ENCODE measurements at places on chromosomes 3 and 15. TPM values are rescaled to one million over a fixed set of nuclear protein-coding genes. Genes with fewer than 3 reads are reported as not detected.

Gene SCG5
- total RNA-seq = not detected

Gene TRPM1
- total RNA-seq = not detected

Gene PLXNA1
- 10.9 TPM for total RNA-seq

Gene TM4SF1
- total RNA-seq = not detected

Gene USP50
- not detected for total RNA-seq

Gene PGBD4
- total RNA-seq = 3.7 TPM

Gene PEX11A
- 1.2 TPM for total RNA-seq

Gene EIF2A
- 122 TPM for total RNA-seq

Gene SLC6A1
- 0.16 TPM for total RNA-seq

Gene LRRC34
- 0.28 TPM for total RNA-seq

DNA sequence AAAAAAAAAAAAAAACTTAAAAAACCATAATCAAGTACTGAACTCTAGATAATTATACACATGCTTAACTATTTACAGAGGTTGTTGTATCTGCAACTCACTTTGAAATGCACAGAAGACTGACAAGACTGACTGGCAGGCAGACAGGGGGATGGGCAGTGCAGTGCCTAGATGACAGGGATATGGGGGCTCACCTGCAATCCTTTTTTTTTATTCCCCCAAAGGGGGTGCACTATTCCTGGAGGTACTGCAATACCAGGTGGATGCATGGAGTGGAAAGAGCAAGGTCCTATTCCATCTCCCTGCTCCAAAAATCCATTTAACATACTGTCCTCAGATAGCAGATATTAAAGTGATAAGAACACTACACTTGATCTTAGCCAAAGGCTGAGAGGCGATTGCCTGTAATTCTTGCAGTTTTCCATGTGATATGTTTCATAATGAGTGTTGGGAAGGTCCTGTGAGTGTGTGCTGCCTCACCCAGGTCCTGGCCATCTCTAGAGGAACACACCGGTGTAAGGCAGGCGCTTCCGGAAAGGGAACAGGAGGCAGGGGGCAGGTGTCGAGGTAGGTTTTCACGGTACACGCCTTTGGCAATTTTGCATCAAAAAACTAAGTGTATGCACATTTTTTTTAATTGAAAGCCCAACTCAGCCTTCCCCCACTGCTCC lies 22.7 kb downstream of the SEC61A1 start:
- DNase-seq = no peak

DNA sequence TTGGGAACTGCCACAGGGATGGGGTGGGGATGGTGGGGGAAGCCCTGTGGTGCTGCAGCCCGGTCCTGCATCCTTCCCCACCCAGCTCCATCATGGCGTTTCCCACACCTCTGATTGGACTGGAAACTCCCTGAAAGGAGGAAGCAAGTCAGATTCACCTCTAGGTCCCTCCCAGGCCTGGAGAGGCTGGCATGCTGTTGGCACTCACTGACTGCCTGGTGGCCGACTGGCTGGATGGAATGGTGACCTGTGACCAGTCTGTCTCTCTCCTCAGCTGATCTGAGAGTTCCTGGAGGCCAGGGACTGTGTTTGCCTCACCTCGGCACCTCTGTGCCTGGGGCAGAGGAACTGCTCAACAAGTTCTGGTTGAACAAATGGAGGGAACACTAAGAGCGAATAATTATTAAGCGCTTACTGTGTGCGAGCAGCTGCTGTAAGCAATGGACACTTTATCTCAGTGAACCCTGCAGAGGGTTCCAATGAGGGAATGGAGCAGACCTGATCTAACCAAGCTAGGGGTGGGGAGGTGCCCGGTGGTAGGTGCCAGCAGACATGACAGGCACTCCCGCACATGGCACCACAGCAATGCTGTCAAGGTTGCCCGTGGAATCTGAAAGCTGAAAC lies 3.5 kb upstream of the HHATL start:
- no peak for DNase-seq

GRCh38 chr3:167837466-167837865 lies 101.9 kb downstream of the SERPINI1 start:
- DNase-seq = no peak

GRCh38 chr3:4425707-4426106 lies 41.4 kb downstream of the SUMF1 start:
- DNase-seq = no peak

DNA sequence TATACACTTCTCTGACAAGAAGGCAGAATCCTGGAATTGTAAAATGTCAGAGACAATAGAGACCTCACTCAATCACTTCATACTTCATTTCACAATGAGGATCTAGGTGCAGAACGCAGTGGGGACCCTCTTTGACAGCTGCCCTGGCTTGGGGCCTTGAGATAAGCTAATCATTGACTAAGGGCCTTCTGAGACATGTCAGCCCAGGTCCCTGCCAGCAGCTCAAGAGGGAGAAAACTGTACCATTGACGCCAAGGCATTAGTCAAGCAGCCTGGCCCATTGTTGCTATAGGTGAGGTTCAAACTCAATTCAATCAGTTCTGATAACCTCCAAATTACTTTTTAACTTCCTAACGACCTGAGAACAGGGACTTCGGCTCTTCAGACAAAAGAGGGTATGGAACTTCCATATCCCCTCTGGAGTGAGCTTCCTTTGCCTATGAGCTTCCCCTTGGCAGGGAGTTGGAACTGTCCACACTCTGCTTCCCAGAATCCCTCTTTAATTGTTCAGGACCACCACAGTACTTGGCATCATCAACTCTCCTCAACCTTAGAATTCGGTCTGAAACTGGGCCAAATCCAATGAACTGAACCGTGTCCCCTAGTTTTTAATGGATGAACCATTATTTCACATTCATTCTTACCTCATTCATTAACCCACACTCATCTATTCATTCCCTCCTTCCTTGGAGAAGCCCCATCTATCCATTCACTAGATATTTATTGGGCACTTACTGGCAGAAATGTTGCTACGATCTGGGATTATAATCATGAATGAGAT lies 1.5 kb upstream of the CYP8B1 start:
- no peak for DNase-seq

GRCh38 chr3:128472449-128473179 lies 5.9 kb upstream of the DNAJB8 start:
- no peak for DNase-seq

- no peak for DNase-seq
Measured at GRCh38 chr15:62058327-62059028, 1.8 kb downstream of the VPS13C start.

DNA sequence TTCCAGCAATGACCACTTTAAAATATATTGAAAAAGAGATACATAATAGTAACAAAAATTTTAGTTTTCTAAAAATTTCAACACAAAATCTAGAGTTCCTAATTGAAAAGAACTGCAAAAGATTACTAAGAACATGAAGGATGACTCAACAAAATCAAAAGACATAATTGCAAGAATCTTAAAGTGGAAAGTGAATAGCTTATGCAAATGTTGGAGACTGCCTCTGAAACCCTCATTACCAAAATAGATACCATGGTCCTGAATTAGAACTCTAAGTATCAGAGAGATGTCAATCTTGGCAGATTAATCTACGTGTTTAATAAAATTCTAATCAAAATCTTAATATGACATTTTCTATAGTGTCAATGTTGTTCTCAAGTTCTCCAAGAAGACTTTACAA lies 60.7 kb upstream of the SGO1 start:
- DNase-seq = no peak

DNA sequence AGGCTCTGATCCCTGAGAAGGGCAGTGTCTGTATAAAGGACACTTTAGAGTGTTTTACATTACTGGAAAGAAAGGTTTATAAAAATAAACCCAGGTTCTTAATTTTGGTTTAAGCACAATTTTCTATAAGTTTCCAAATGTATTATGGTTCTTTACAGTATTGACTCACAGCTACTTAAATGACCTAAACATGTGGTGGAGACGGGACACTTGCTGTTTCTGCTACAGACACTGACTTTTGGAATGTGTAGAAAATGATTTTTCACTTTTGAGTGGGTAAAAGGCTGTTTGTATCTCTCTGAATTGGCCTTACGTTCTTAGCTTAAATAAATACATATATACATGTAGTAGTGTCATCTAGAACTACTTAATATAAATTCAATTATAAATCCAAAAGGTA lies 55.4 kb downstream of the SNRK start:
- DNase-seq = no peak

DNA sequence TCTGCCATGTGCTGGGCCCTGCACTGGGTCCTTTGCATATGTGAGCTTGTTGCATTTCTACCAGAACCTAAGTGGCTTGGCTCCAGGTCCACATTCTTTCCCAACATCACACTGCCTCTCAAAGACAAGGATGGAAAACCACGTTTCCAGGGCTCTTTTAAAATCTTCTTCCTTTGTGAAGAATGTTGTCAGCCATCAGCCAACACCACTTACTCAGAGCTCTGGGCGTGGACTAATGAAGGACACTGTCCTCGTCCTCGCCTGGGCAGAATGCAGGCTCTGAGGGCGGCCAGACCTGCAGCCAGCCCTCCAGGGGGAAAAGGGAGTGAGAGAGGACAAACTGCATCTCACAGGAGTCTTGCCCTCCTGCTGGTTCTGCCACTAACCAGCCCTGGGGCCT lies 49.7 kb downstream of the MAGEF1 start:
- DNase-seq = no peak

- no peak for DNase-seq
Measured at GRCh38 chr3:15726881-15727280, 70.9 kb downstream of the ANKRD28 start.

- no peak for DNase-seq
Measured at GRCh38 chr3:53709256-53709655, 137.0 kb downstream of the CHDH start.

DNA sequence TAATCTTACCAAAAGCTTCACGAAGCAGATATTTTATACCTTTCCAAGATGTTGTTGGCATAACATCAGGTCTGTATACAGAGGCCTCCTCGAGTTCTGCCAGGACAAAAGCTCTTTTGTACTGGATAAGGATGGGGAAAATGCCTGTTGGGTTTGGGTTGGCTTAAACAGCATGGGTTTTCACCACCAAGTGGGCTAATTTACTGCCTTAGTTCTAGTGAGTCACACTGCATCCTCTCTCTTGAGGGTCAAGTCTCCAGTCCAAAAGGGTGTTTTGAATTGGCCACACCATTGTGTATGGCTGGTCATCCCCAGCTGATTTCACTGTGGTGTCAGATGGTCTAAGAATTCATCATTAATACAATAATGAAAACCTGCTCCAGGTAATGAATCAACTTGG lies 26.1 kb upstream of the BHLHE40 start:
- DNase-seq = no peak

- DNase-seq = no peak
Measured at GRCh38 chr3:44055951-44056350, 185.7 kb upstream of the TOPAZ1 start.

DNA sequence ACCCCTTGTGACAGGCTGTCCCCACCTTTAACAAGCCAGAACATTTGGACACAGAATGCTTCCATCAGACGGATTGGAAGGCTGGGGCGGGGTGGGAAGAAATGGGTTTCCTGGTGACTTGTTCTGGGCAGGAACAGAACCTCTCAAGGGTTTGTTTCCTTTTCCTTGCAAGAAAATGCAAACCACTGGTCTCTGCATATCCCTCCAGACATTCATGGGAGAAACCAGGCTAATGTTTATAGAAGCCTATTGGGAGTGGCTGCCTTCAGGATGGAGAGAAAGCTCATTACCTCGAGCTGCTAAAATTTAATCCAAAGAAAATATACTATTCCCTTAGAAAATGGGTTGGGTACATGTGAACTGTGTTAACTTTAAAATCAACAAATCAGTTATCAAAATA lies 21.9 kb downstream of the MINAR1 start:
- DNase-seq = no peak

DNA sequence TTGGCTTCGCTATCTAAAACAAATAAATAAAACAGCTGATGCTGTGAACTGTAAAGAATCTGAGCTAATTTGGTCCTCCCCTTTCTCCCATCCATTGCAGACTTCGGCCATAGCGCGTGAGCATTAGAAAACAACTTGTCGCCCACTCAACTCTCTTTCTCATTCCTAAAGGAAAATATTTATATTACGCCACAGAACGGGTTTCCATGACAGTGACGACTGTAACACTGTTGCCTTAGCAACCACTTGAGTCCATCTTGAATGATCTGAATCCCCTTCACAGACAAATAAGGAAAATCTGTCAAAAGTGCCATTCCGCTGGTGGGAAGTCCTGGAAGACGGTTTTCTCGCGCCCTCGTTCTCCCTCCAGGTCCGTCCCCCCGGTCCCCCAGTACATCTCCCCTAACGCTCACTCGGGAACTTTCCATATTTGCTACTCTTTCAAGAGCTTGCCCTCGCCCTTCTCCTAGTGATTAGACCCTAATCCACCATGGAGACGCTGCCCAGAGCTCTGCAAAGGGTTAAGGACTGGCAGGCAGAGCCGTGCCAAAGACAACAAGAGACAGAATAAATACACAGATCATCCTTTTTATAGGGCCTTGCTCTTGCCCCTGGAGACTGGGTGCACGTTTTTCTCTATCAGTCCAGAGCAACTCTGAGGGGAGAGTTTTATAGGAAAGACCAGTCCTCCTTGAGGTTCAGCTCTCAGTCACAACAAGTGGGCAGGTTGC lies 50.5 kb downstream of the CRYGS start:
- no peak for DNase-seq

- no peak for DNase-seq
Measured at GRCh38 chr3:120177707-120178306, 83.6 kb upstream of the GSK3B start.

- no peak for DNase-seq
Measured at GRCh38 chr3:66139415-66139814, 81.4 kb upstream of the SLC25A26 start.

DNA sequence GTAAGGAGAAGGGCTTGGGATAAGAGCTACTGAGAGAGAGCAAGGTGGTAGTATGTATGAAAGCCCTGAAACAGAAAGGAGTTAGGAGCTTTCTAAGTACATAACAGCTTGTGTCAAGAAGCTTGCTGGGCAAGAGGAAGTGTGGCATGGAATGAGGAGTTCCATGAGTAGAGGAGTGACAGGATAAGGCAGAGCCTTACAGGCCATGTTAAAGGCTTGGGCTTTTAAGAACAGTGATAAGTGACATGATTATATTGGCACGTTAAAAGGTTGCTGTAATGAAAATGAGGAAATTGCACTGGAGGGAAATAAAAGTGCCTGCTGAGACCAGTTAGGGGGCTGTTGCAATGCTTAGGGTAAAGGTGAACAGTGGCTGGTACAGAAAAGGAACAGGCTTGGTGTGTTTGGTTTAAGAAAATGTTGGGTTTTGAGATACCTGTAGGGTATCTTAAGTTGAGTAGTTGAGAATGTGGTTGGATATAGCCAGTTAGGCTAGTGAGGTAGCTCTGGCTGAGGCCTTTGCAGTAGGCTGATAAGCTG lies 49.0 kb downstream of the MEF2A start:
- no peak for DNase-seq

GRCh38 chr3:85148036-85148435 lies 189.2 kb downstream of the CADM2 start:
- no peak for DNase-seq

GRCh38 chr3:191499307-191500080 lies 38.5 kb downstream of the PYDC2 start:
- no peak for DNase-seq

GRCh38 chr15:61556037-61556648 lies 327.0 kb upstream of the RORA start:
- DNase-seq = no peak

GRCh38 chr15:58298879-58299850 lies 132.6 kb upstream of the LIPC start:
- DNase-seq = no peak

Data from T-cell (primary cell).